ENCODE measurements at places on chromosomes 7 and 10.

- DNase-seq, result no peak
These were observed 13.3 kb downstream of the ZNF804B start for GRCh38 chr7:88772776-88773175.

GRCh38 chr10:131636841-131637724 lies 263.7 kb upstream of the PPP2R2D start:
- DNase-seq, result no peak

DNA sequence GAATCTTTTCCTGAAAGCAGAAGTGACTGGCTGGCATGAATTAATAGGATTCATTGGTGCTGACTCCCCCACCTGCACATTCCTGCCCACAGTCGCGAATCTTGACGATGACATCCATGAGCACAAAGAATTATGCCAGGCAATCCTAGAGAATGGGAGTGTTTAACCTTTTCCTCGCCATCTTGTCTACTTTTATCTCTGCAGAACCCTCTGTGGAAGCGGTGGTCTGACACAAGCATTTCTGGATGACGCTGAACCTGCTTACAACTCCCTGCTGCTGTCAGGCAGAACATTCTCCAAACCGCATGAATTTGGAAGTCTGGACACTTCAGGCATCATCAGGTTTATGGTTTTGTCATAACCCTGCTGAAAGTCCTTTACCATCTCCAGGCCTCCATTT lies 36.5 kb downstream of the KLF6 start:
- no peak for DNase-seq

DNA sequence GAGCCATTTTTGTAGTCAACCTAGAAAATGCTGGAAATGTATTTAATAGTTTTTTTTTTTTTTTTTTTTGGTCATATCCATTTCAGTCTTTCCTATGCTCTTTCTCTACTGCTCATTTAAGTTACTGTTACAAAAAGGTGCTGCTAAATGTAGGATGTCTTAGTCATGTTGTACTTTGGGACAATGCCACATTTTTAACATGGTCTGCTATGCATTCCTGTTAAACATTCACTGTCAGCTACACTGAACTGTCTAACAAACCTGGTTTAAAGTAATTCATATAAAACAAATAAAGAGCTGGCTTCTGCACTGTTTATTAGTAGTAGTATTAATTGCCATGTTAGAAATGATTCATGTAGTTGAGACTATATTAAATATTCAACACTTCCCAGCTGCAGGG lies 108.6 kb downstream of the NSUN6 start:
- peak; percentile 11 for DNase-seq

DNA sequence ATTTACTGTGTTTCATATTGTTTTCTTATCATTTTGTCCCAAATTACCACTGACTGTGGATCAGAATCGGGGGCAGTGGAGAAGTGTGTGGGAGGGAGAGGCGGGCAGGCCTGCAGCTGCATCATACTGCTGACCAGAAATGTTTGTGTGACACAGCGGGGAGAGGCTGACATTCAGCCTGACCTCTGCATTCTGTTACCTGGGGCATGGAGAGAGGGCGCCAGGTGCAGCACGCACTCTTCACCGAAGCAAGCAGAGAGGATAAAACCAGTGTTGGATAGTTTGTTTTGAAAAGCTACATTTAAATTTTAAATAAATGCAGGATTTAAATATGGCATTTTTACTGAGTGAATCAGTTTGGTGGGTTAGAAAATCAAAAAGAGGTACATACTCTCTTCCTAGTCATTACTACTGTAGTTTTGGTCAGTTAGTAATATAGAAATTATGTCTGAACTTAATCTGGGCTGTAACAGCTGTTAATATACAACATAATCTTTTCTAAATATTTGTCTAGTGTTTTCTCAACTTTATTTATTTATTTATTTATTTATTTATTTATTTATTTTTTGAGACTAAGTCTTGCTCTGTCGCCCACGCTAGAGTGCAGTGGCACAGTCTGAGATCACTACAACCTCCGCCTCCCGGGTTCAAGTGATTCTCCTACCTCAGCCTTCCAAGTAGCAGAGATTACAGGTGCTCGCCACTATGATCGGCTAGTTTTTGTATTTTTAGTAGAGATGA lies 8.8 kb upstream of the STMP1 start:
- DNase-seq, result peak; percentile 80

DNA sequence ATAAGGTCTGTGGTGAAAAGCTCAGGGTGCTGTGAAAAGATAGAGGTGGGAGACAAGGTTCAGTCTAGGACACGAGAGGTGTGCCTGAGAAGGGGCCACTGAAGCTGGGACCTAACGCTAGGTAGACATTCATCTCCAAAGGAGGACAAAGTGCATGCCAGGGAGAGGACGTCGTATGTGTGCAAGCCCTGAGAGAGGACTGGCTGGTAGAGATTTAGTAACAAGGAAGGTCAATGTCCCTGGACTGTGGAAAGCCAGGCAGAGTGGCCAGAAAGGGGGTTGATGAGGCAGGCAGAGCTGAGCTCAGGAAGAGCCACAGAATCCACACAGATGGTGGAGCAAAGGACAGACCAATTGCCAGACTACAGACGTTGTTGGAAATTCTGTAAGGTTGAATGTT lies 817.6 kb downstream of the CCSER2 start:
- no peak for DNase-seq

GRCh38 chr7:148726385-148726784 lies 27.7 kb downstream of the CUL1 start:
- no peak for DNase-seq

- no peak for DNase-seq
These were observed 116.9 kb downstream of the LRMDA start for GRCh38 chr10:75548356-75548755.

- no peak for DNase-seq
These were observed 437 bp upstream of the CFAP69 start for GRCh38 chr7:90244565-90244908.

DNA sequence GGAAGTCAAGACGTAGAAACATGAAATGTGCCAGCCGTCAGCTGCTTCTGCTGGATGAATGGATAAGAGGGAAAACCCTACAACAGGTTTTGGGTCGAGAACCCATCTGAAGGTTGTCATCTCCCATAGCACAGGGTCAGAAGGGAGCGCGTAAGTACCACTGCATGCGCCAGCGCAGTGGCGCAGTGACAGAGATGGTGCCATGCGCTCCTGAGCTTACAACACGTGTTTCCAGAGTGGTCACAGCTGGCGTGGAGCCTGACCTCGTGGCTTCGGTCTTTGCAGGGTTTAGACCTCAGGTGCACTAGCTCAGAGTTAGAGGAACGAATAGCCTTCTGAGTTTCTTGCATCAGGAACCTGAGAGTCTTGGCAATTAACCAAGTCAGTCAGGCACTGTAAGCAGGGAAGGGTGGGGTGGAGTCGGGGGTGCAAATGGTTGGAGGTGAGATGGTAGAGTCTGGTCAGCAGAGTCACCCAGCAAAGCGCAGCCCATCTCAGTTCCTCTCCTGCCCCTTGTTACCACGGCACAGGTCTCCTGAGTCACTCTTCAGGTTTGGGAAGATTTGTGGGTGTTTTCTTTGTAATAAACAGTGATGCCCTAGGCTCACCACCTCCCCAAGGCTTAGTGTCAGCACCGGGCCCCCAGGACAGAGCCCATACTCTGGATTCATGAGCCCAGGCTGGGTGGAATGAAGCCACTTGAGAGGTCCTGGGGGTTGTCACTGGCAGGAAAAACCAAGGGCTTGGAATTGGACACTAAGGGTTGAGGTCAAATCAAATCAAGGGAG lies 84.1 kb upstream of the PPIF start:
- no peak for DNase-seq

GRCh38 chr10:100664316-100665149 lies 80.8 kb upstream of the PAX2 start:
- DNase-seq, result no peak

GRCh38 chr7:26891400-26892350 lies 27.3 kb upstream of the SKAP2 start:
- DNase-seq, result no peak

DNA sequence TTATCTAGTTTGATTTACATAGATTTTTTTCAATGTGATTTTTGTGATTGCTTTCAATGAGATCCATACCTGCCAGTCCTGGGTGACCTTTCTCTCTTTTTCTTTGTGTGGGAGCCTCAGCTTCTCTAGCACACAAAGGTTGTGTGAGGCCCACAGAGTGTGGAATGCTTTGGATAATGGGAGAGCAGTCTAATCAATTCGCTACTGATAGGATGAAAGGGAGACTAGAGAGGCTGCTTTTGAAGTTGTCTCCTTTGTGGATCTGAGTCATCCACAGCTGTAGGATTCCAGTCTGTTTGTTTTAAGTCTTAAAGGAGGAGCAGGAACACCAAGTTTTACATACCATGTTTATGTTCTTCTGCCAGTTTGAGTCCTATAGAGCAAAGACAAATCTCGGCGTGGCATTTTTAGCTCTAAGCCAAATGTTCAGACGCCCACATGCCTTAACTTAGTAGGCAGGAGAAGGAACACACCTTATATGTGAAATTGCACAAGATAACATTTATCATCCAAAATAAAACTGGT lies 330.0 kb downstream of the ARL4A start:
- DNase-seq, result no peak

- DNase-seq, result no peak
These were observed 491.0 kb downstream of the PTPRN2 start for GRCh38 chr7:158096582-158096981.

GRCh38 chr10:92657024-92657423 lies 32.7 kb upstream of the HHEX start:
- DNase-seq, result no peak

DNA sequence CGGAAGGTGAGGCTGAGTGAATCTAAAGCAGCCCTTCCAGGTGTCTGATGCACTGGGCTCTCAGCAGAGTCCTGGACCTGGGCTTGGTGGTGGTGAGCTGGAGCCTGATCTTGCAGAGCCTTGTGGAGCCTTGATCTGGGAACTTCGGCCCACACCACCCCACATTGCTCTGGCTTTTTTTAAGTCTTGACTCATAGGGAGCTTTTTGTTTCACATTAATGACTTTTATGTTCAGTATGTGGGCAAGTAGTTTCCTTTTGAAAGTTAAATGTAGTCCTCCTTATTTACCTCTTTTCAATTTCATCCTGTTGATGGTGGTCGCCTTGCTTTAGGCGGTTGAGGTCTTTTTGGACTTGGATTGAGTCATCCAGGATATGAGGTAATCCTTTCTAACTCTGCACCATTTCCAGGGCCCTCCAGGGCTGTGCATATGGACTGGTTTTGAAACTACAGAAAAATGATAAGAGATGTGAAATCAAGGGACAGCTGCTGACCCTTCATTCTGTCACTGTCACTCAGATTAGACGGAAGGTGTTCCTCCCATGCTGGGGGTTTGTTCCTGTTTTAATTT lies 2.9 kb upstream of the NRAP start:
- DNase-seq, result no peak

GRCh38 chr10:84191106-84191505 lies 3.2 kb upstream of the CDHR1 start:
- no peak for DNase-seq

GRCh38 chr10:113523628-113524027 lies 29.2 kb upstream of the HABP2 start:
- DNase-seq, result no peak

GRCh38 chr10:82084904-82085303 lies 209.9 kb downstream of the NRG3 start:
- no peak for DNase-seq

- DNase-seq, result no peak
These were observed 206.8 kb downstream of the TPK1 start for GRCh38 chr7:144629011-144629410.

GRCh38 chr7:66837007-66837406 lies 84.0 kb upstream of the TMEM248 start:
- no peak for DNase-seq
